Activated naive CD4-positive, alpha-beta T cell treated with anti-CD3 and anti-CD28 coated beads, Interleukin-2, amount 50 U/mL, for 72 hours (primary cell): ENCODE measurements at places on chromosomes 5 and 9. TPM values are rescaled to one million over a fixed set of nuclear protein-coding genes. Genes with fewer than 3 reads are reported as not detected.

- no peak for DNase-seq
Measured at GRCh38 chr9:127360829-127361228, 36.1 kb upstream of the SLC2A8 start.

- no peak for DNase-seq
Measured at GRCh38 chr5:147515269-147515668, 5.4 kb upstream of the DPYSL3 start.

The CXCL14 gene
- not detected for total RNA-seq

- no peak for DNase-seq
Measured at GRCh38 chr5:78750281-78750680, 101.7 kb upstream of the LHFPL2 start.

DNA sequence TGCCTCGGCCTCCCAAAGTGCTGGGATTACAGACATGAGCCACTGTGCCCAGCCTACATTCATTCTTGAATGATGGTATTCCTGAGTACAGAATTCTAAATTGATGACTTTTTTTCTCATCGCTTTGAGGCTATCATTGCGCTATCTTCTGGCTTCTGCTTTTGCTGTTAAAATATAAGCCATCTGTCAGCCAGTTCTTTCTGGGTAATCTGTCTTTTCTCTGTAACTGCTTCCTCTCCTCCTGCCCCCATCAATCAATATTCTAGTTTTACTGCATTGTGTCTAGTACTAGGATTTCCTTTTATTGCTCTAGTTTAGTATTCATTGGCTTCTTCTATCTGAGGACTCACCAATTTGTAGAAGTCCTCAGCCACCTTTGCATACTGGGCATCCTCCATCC is 89.0 kb downstream of the PLPP1 start:
- no peak for DNase-seq

- DNase-seq: no peak
Measured at GRCh38 chr5:111507276-111507675, 5.1 kb downstream of the STARD4 start.

DNA sequence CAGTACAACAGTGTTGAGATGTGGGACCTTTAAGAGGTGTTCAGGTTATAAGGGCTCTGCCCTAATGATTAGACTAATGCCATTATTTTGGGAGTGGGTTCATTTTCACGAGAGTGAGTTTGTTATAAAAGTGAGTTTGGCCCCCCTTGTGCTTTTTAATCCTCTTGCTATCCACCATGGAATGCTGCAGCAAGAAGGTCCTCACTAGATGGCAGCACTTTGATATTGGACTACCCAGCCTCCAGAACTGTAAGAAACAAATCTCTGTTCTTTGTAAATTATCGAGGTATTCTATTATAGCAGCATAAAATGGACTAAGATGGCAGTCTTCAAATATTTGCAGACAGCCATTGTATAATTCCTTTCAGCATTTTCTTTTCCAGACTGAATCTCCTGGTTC is 212.4 kb downstream of the LRRC70 start:
- no peak for DNase-seq

DNA sequence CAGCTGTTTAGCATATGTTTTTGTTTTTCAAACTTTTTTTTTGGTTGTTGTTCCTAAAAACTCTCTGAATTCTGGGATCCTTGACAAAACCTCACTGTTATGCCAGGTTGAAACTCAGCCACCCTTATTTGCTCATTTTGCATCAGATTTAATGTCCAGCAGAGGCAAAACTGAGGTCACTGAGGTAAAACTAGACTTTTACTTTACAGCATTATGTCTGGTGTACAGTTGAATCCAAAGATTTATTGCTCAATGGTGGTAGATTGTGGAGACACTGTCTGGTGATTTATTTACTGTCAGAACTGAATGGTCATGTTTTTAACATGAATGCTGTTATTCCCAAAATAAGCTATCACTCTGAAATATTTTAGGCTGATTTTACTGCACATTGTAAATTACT is 87.9 kb downstream of the FBXL7 start:
- no peak for DNase-seq

- DNase-seq: no peak
Measured at GRCh38 chr5:148540647-148541046, 113.7 kb downstream of the HTR4 start.

- DNase-seq: no peak
Measured at GRCh38 chr5:82367930-82368329, 89.8 kb upstream of the RPS23 start.

- no peak for DNase-seq
Measured at GRCh38 chr5:177162379-177162778, 28.8 kb downstream of the NSD1 start.

- DNase-seq: no peak
Measured at GRCh38 chr9:17130291-17130690, 4.5 kb upstream of the CNTLN start.

The DND1 gene
- total RNA-seq: 3.4 TPM

GRCh38 chr9:101028346-101029314 is at the start of gene PLPPR1:
Gene PLPPR1, plus strand, starts transcription at chr9:101028727.
- no peak for DNase-seq

- no peak for DNase-seq
Measured at GRCh38 chr9:92707530-92707929, 37.6 kb upstream of the IPPK start.

DNA sequence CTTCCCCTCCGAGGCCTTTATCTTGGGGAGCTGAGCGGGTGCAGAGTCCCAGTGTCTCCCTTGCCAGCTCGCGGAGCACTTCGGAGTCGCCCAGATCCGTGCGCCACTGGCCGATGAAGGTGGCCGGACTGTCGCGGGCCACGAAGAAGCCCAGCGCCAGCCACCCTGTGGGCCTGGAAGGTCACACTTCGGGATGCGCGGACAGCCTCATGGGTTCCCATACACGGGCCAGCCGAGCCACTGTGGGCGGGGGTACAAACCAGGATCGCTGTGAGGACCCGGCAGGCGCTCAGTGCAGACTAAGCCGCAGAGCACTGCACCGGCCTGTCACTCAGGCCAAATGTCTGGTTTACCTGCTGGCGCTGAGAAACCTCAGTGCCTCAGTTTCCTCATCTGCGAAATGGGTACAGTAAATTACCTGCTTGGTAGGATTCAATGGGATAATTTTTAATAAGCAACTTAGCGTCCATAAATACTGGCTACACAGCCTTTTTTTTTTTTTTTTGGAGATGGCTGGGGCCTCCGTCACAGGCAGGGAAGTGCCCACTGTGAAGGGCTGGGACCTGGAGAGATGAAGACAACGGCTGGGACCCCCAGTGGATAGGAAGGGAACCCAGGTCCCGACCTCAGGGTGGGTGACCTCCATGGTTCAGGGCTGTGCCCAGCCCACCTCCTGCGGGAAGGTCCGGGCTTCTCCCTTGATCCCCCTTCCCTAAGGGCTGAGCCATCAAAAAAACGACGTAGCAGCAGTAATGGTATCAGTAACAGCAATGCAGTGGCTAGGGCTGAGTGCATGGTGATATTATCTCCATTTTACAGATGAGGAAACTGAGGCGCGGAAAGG is 38.7 kb upstream of the CTSV start:
- DNase-seq: no peak

The JAKMIP2 gene
- total RNA-seq: 0.60 TPM

The RNF183 gene
- total RNA-seq: 0.29 TPM

The DOLPP1 gene
- 36.1 TPM for total RNA-seq

- no peak for DNase-seq
Measured at GRCh38 chr9:6441269-6441668, 28.3 kb downstream of the UHRF2 start.

- DNase-seq: no peak
Measured at GRCh38 chr5:14741131-14741530, 76.6 kb downstream of the OTULIN start.

DNA sequence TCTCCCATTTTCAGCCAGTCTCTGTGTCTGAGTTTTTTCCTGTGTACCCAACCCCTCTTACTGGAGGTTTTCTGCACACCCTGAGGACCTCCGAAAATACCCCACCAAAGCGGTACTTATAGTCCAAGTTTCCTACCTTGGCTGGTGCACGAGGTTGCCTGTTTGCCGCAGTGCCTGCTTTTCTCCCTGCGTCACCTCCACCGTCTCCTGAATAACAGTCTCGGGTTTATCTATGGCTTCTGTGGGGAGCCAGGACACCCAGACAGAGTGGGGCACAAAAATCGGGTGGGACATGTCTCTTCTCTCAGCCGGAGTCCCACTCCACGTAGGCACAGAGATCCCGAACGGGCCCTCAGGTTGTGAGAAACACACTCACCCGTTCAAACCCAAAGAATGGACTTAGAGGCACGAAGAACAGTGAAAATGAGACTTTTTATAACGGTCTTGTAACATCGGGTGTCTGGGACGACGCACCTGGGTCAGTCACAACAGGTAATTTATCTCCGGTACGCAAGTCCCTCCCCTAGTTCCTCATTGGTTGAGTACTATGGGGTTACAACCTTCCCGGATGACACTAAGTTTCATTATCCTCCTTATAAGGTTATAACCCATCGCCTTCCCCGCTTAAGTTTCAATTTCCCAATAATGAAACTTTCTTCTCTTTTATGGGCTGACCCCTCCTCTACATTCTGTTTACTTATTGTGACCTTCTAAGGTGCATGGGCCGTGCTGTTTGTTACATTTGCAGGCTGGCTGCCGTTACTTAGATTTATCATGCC is 970.2 kb upstream of the COX7C start:
- DNase-seq: no peak

DNA sequence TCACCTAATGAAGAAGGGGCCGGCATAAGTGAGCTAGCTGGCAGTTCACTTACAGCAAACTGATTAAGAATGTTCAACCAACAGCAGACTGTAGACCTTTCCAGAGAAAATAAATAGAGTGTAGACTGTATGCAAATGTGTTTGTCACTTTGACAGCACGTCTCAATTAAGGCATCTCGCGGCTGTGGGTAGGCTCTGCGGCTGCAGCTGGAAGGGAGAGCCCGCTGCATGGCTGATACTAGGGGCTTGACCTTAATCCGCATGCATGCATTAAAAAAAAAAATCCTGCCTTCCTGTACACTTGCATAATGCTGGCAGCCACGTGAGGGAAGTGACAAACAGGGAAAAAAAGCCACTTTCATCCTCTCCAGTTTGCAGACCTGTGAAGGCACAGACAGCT is 82.3 kb downstream of the CRB2 start:
- no peak for DNase-seq

GRCh38 chr5:134101686-134102439 is 12.6 kb upstream of the TCF7 start:
- peak; percentile 87 for DNase-seq

The TAF1L gene
- total RNA-seq: not detected

The LRRC70 gene
- 2.1 TPM for total RNA-seq

The GPR150 gene
- 0.74 TPM for total RNA-seq

The RASA1 gene
- total RNA-seq: 16.9 TPM

The GABRA6 gene
- not detected for total RNA-seq

- DNase-seq: no peak
Measured at GRCh38 chr9:116002624-116003023, 151.0 kb upstream of the PAPPA start.

The FCN2 gene
- not detected for total RNA-seq

The CLTA gene
- 127 TPM for total RNA-seq
